Endodermal cell (in vitro differentiated cells): ENCODE measurements at places on chromosomes 3 and 15. TPM values are rescaled to one million over a fixed set of nuclear protein-coding genes. Genes with fewer than 3 reads are reported as not detected.

DNA sequence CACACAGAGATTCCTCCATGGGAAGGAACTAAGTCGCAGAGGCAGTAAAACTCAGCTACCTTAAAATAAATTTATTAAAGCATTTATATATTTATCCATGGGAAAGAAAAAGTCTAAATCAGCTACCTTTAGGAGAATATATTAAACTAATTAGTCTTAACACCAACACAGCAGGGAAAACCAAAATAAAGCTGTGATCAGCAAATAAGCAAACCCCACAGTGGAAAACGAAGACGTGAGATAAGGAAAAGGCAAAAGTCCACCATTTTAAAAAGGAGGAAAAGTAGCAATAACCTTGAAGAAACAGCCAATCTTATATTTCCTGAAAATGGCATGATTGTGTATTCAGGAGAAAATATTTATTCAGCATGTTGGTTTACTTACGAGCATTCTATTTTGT is 473.0 kb upstream of the ROBO2 start:
- H3K27ac ChIP-seq = no peak overlapping the region
- no peak for DNase-seq
- H3K27me3 ChIP-seq = no peaks in the 10 kb centered on the region

DNA sequence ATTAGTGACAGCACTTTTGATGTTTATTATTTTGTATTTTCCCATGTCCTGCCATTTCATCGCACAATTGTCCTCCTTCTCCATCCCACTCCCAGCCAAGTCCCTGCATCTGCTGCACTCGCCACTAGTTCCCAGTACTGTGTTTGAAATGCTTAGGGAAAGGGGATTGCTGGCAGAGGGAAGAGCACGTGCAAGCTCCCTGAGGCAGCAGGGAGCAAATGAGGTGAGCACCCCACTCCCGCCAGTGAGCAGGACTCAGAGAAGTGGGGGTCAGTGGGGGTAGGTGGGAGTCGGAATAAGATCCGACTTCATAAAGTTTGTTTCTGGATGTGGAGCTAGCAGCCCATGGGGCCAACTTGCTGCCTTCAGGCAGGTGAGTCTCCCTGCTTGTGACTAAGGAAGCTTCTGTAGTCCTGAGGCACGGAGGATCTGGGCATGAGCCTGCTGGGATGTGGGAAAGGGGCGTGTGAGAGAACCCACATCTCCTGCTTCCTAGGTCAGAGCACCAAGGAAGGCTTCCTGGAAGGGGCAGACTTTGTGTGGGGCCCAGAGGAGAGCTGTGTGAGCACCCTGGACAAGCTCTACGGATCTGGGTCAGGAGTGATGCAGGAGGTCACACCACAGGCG is 99.7 kb upstream of the TLE3 start:
- peaks cover 54% of the 10 kb centered on the region for H3K27me3 ChIP-seq
- H3K4me3 ChIP-seq = no peak overlapping the region
- no peak overlapping the region for H3K27ac ChIP-seq
- H3K4me1 ChIP-seq = peaks cover 11% of the 10 kb centered on the region
- DNase-seq = peak; percentile 45

- H3K27me3 ChIP-seq = no peaks in the 10 kb centered on the region
- H3K4me3 ChIP-seq = peak overlapping the region; percentile 91
- H3K36me3 ChIP-seq = peaks cover 17% of the 10 kb centered on the region
- H3K4me1 ChIP-seq = no peaks in the 10 kb centered on the region
Observed at GRCh38 chr3:52771334-52771681, 568 bp upstream of the NEK4 start.

ARRDC4 gene
- total RNA-seq = 1.8 and 2.1 TPM in 2 replicates

MYO5C gene
- total RNA-seq = 18.2 to 24.6 TPM (median 19.1 TPM) in 3 replicates

CLDN11 gene
- 14.7 and 15.3 TPM in 2 replicates for total RNA-seq
